Suprapubic skin (tissue), 4 donors: ENCODE measurements at places on chromosomes 2 and 18. TPM values are rescaled to one million over a fixed set of nuclear protein-coding genes. Genes with fewer than 3 reads are reported as not detected.
A peak's percentile ranks its signal among the peaks of the same experiment; 100 is the strongest.

The MOB1A gene
- 65.2 TPM for total RNA-seq

The CD8B gene
- 1.2 TPM for total RNA-seq

The LYG2 gene
- total RNA-seq: 16.0 TPM

The UGT1A3 gene
- total RNA-seq: not detected

- peak; percentile 88 for DNase-seq
These were observed 4.7 kb upstream of the ITSN2 start for GRCh38 chr2:24365051-24365450.

GRCh38 chr2:241182126-241182525 lies 6.4 kb upstream of the ANO7 start:
- DNase-seq: no peak

DNA sequence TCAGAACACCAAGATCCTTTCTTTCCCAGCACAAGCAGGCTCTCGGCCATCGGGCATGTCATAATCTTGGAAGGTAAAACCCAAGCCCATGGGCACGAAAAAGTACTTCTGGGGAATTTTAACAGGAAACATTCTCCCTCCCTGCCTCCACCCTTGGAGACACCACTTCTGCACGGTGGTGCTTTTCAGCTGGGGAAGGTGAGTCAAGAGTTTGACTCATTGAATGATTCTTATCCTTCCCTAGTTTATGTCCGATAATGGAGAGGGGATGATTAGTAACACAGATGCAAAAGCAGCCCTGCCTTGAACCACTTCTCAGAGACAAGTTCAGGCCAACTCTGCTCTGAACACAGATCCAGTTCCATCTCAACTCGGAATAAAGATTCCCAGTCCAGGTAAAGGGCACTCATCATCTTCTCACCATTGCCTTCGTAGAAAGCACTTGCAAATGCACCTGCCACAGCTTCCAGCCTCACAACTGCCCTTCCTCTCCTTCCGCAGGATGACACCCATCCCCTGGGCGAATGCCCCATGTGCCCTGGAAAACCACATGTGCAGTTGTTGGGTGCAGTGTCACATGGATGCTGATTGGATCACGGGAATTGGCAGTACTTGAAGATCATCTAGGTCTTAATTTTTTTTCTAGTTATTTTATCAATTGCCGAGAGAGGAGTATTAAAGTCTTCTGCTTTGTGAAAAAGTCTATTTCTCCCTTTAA lies 136.2 kb downstream of the PXDN start:
- DNase-seq: peak; percentile 20

GRCh38 chr2:226115832-226116200 lies 683.8 kb downstream of the IRS1 start:
- no peak for DNase-seq
